ENCODE measurements at places on chromosomes 3 and 15.

- DNase-seq: no peak
Observed at GRCh38 chr3:189531271-189531670, 99.9 kb upstream of the TP63 start.

DNA sequence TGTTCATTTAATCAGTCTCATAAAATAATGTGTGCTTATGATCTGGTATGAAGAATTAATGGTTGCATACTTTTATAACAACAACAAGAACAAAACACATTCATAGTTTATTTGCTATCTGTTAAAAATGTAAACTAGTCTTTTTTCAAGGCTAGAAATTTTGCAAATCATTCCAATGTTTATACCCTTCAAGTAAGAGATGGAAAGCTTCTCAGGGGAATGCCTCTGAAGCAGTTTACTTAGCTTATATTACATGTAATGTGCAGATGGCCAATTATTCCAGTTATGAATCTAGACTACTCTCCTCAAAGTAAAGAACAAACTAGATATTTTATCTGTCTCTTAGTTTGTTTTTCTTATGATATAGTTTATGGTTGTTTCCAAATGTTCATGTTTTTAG is 575.4 kb downstream of the NAALADL2 start:
- no peak for DNase-seq

- DNase-seq: no peak
Observed at GRCh38 chr3:175869404-175869803, 1010.3 kb downstream of the NAALADL2 start.

DNA sequence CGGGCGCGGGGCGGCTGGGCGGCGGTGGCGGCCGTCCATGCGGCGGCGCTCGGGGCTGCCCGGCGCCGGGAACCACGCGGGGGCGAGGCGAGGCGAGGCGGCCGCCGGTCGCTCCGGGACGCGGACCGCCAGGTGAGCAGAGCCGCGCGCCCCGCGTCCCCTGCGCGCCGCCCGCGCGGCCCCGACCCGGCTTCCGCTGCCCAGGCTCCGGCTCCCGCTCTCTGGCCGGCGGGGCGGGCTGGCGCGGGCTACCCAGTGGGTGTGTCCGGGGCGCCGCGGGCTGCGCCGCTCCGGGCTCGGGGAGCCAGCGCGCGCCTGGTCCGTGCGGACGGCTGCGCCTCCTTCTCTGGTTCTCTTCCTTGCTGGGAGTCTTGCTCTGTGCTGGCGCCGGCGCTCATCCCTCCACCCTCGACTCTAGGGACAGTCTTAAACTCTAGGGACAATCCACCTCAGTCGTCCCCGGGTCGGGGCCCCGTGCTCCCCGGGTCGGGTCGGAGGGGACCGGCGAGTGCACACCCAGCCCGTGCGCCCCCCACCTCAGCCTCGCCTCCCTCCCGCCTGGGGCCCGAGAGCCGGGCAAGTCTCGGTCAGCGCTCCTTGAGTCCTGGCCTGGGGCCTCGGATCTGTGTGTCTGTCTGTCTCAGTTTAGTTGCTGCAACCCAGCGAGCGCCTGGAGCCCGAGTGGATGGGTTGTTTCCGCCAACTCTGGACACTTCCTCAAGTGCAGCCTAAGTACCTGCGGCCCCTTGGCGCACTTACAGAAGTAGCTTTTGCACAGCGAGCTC is 488 bp downstream of the THSD4 start:
- no peak for DNase-seq

GRCh38 chr3:114496874-114497273 is 203.0 kb downstream of the TIGIT start:
- DNase-seq: no peak

DNA sequence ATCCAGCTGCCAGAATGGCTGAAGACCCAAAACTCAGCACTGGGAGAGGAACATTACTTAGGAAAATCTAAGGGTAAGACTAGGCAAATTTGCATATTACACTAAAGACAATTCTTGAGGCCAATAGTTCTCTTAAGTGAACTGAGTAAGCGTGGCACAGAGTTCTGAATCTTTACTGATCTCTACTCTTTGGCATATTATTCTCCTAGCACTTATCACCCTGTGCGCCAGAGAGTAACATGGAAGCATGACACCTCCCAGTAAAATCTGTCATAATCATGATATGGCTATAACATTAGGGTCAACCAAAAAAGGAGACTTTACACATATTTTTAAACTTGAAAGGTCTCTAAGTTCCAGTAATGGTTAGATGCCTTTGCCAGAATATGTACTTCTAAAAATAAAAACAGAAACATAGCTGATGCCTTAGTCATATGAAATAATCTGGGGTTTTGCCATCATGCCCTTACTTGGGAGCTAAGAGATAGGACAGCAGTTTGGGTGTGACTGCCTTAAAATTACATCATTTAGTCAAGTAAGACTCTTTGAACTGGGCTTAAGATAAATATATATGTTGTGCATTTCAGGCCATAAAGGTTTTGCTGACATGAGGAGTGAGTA is 290.5 kb downstream of the PLCL2 start:
- DNase-seq: no peak

DNA sequence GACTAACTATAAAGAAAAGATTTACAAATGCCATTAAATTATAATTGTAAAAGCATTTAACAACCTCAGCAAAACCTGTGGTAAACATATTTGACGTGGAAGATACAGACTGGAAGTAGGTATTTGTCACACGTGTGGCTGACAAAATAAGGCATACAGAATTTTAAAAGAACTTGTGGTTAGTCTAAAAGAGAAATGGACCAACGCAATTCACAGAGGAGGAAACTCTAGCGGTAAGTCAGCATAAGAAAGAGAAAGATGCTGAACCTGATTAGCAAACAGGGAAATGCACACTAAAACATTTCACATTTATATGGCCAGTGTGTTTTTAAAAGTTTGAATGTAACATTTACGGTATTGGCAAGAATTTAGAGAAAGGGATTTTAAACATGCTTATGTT is 35.3 kb downstream of the KCNH8 start:
- DNase-seq: no peak

- DNase-seq: no peak
Observed at GRCh38 chr3:14614189-14614588, 37.4 kb upstream of the CCDC174 start.

- DNase-seq: no peak
Observed at GRCh38 chr15:75235051-75235673, 23.0 kb upstream of the GOLGA6C start.
